ENCODE measurements at places on chromosomes 16 and 17.

DNA sequence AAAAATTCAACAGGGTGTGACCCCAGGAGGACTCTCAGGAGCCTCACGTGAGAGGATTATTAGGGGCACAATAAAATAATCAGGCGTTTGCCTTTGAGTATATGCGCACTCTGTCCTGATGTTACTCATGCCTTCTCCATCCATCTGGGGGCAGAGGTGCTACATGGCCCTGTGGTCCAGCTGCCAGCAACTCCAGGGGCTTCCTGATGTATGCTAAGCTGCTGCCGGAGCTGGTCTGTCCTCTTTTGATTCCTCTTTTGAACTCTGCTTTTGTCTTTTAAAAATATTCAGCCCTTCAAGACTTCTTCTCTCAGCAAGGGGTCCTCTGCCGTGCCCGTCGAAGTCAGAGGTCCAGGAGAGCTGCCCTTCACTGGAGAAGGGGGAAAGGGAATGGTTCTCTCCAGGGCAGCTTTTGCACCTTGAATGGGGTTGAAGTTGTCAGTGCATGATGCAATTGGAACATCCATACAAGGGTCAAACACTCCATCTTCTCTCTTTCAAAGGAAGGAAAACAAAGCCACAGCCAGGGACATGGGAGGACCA lies 431.4 kb downstream of the SHISA9 start:
- no peak for DNase-seq

DNA sequence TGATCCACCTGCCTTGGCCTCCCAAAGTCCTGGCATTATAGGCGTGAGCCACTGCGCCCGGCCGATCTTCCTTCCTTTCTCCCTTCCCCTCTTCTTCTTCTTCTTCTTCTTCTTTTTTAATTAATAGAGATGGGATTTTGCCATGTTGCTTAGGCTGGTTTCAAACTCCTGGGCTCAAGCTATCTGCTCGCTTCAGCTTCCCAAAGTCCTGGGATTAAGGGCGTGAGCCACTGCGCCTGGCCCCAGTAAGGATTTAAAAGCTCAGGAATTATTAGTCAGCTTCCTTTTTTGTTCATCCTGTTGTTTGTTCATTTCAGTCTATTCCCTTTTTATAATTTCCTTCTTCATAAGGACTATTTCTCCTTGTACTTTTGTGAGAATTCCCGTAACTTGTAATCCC lies 32.7 kb upstream of the LRRC37A start:
- DNase-seq: no peak

DNA sequence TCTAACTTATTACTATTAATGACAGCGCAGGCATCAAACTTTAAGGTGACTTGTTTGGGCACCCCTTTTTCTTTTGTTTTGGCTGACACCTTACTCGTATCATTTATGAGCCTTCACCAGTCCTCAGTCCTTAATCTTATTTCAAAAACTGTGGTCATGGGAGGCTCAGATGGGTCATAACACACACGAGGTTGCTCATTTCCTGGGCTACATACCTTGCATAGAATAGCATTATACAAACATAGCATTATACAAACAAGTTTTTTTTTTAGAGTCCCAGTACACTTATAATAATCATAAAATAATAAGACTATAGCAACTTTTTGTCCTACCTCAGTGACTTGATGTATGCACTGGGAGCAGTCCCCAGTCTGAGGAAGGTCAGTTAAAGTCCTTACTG lies 11.2 kb upstream of the ACSF2 start:
- DNase-seq: no peak

DNA sequence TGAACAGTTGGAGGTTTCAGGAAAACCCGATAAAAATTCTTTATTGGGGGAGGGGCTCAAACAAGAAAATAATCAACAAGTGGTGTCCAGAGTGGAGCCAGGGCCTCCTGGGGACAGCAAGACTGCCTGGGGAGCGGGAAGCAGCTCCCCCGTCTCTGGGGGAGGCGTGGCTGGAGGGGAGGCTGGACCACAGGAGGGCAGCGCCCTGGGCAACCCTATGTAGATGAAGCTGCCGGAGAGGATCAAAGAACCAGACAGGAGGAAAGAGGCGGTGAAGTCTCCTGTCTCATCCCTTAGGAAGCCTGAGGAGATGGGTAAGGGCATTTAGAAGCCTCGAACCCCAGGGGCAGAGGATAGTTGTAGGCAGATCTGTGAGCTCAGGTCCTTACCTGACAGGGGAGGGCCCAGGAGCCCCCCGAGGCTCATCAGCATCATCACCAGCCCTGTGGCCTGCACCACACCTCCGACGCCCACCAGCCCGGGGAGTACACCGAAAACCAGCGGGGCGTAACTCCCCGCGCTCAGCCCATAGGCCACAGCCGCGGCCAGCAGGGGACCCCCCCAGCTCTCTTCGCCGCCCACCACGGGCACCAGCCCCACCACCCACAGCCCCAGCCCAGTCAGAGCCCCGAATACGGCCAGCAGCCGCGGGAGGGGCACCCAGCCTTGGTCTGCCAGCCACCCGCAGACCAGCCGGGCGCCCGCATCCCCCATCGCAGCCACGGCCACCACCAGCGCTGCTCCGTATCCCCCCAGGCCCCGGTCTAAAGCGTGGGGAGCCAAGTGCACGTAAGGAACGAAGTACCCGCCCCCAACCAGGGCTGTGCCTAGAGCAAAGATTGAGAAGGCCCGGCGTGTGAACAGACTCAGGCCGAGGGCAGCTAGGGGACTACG lies 2.0 kb downstream of the SLC16A11 start:
- peak; percentile 20 for DNase-seq

DNA sequence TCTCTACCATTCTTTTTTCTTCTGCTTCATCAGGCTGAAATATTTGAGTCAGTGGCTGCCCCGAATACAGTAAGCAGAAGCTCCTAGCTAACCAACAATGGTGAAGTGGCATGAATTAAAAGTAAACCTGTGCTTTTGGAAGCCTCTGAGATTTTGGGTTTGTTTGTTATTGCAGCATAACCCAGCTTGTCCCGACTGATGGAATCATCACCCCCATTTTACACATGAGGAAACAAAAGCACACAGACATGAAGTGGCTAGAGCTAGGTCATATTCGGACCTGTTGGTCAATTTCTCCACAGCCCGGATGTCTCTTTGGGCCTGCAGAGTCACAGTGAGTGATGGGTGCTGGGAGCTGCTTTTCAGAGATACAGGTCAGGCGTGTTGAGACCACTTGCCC lies 39.4 kb downstream of the IRX5 start:
- DNase-seq: no peak

- no peak for DNase-seq
These were observed 7.1 kb downstream of the CHD9NB start for GRCh38 chr16:53045341-53046220.

DNA sequence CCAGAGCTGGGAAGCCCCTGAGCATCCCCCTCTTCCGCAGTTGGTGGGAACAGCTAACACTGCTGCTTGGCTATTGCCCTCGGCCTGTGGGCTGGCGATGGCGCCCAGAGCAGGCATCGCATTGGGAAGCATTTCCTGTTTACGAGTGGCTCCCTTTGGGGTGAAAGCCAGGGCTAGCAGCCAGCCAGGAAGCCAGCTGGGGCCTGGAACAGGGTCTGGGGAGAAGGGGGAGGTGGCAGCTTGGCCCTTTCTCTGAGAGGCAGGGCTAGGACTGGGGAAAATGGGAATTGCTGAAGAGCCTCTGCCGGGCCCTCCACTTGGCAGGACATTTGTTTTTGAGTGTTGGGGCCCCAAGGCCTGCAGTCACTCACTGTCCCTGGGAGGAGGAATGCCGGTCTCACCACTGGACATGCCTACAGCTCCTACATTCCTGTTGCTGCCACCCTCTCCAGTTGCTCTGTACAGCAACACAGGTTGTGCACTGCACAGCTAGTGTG lies 2.4 kb upstream of the MTSS2 start:
- DNase-seq: no peak

GRCh38 chr17:67294451-67295199 lies 49.6 kb upstream of the HELZ start:
- no peak for DNase-seq

GRCh38 chr16:19432429-19432828 lies 14.7 kb downstream of the TMC5 start:
- no peak for DNase-seq
